ENCODE measurements at places on chromosomes 7 and 10. TPM values are rescaled to one million over a fixed set of nuclear protein-coding genes. Genes with fewer than 3 reads are reported as not detected.

DNA sequence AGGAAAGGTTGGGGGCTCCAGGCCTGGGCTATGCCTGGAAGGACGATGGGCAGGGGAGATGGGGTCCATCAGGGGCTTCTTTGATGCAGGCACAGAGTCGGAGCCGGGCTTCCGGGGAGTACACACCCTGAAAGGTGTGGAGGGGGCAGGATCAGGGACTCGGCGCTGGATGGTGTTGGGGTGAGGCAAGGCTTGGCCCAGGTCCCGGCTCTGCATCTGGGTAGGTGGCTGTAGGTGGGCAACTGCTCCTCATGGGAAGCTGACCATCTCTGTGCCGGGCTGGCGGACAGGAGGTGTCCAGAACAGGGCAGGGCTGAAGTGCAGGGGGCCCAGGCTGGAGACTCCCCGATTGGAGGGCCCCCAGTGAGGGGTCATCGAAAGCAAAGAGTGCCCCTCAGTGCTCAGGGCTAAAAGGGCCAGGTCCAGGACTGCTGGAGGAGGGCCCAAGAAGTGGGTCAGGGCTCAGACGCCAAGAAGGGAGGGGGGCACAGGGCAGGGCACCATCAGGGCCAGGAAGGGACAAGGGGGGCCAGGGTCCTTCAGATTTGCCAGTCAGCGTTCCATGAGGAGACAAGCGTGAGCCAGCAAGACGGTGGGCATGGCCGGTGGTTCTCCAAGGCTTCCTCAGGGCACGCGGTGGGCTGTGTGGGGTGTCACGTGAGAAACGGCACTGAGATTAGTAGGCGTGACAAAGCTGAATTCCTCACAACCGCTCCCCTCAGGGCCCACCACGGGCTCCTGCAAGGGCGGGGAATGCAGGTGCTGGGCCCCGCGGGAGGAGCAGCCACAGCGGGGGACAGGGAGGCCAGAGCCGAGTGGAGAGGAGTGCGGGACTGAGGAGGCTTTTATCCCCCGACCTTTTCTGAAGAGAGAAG, 97.0 kb downstream of the BMS1 start:
- DNase-seq = no peak

The GRM3 gene
- total RNA-seq = not detected

- DNase-seq = no peak
Measured at GRCh38 chr10:12709000-12709401, 292.5 kb downstream of the CCDC3 start.

GRCh38 chr10:131681656-131682055, 219.2 kb upstream of the PPP2R2D start:
- DNase-seq = no peak

- DNase-seq = no peak
Measured at GRCh38 chr10:58517491-58518355, 5.1 kb downstream of the BICC1 start.
